ENCODE measurements at places on chromosomes 5 and 9.

DNA sequence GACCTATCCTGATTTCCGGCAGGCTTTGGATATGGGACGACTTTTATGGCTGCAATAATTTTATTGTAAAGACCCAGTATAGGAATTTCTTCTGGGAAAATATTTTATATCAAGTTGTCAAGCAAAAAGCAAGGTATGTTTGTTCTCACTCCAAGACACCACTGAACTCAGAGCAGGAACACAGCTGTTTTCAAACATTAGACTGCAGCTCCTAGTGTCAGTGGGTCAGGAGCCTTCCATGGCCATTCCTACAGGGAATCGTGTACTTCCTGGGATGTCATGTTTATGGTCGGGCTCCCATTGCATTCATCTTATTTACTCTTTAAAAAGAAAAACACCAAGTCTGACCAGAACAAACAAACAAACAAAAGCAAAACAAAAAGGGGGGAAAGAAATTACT is 225.3 kb downstream of the TSSK1B start:
- DNase-seq, result no peak

DNA sequence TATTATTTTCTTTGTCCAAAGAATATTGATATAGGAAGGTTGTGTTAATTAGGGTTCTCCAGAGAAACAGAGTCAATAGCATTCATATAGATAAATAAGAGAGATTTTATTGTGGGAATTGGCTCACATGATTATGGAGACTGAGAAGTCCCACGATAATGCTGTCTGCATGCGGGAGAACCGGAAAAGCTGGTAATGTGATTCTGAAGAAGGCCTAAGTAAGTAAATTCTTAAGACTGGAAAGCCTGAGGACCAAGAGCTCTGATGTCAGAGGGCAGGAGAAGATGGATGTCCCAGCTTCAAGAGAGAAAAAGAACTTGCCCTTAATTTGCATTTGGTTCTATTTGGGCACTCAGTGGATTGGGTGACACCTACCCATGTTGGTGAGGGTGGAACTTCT is 307.4 kb upstream of the C9orf72 start:
- no peak for DNase-seq

- no peak for DNase-seq
Observed at GRCh38 chr9:100375658-100376057, 22.9 kb upstream of the TEX10 start.

- DNase-seq, result peak; percentile 74
Observed at GRCh38 chr9:15220658-15221318, 86.2 kb downstream of the TTC39B start.

- DNase-seq, result no peak
Observed at GRCh38 chr5:58582019-58582802, 664 bp upstream of the RAB3C start.

- no peak for DNase-seq
Observed at GRCh38 chr5:97455996-97456395, 272.9 kb upstream of the RIOK2 start.

DNA sequence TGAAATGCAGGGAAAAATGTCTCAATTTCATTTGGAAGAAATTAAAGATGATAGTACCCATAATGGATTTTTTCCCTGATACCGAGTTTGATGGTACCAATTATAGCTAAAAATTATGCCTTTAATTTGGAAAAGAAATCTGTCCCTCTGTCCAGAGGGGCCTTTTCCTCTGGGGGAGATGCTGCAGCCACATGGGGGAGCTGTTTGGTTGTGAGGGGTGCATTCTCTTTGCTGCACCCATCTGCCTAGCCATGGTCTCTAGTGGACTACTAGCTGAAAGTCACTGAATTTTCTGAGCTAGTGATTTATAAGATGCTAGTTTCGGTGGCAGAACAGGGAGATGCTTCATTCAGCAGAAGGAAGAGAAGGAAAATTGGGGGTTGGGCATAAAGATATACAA is 9.6 kb downstream of the SEC61B start:
- DNase-seq, result peak; percentile 15

DNA sequence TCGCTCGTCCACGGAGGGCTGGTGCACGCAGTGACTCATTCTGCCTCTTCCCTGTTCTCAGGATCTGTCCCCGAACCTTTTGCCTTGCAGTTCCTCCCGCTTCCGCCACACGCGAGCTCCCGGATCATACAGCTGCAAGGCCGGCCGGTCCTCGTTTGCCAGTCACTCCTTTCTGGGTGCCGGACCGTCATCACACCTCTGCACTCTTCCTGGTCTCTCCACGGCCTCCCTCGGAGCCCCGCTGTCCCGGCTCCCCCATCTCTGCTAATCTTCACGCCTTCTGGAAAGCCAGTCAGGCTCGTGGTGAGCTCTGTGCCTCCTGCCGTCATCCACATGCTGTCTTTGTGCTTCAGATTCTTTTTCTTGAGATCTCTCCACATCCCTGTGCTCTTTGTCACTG is 91.8 kb downstream of the STX17 start:
- no peak for DNase-seq

DNA sequence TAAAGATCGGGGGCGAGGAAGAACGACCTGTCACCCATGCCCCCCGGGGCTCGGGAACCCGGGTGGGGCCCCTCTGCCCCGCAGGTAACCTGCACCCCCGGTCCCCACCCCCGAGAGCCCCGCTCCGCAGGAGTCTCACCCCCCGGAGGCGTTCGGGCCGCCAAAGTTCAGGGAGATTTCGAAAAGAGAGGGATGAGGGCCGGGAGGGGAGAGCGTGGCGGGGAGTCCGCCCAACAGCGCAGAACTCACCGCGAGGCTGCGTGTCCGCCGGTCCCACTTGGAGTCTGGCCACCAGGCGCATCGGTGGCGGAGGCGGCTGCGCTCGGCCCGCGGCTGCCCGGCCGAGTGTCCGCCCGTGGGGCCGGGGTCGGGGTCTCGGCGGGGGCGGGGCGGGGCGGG is at the start of gene PHF19:
TSS of gene PHF19 (minus strand) at position 347 of the 399 bp plus-strand sequence. CDS start 2,447 bp downstream, outside the sequence.
- peak; percentile 35 for DNase-seq

DNA sequence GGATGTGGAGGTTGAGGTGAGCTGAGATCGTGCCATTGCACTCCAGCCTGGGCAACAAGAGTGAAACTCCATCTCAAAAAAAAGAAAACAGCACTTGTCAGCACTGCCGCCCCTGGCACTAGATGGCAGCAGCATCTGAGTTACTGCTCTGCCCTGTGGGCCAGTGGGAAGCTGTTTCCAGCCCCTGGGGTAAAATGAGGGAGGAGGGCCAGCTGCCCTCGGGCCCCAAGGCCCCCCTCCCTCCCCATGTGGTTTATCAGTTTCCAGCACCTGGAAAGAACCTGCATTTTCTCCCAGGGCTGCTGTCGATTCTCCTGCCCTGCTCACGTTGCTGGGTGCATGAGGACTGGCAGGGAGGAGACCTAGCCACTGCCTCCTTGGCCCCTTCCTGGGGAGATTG is 13.2 kb upstream of the CEL start:
- DNase-seq, result peak; percentile 37

GRCh38 chr9:13113751-13114150 is 165.7 kb downstream of the MPDZ start:
- peak; percentile 17 for DNase-seq

- DNase-seq, result no peak
Observed at GRCh38 chr5:68099327-68099726, 116.2 kb upstream of the PIK3R1 start.

DNA sequence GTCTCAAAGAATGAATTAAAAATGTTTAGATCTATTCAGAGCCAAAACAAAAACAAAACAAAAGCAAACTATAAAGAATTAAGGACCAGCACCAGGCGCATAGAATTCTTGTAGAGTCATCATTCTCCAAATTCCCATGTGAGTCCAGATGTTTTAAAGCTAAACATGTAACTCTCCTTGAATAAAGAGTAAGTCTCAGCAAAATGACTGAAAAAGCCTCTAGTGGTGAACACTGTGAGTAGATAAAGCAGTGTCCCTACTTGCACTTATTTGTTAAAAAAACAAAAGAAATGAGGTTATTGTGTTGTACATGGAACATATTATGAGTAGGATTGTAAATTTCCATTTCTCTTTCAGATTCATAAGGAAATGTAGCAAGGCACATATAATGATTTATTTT is 44.0 kb downstream of the NNT start:
- DNase-seq, result peak; percentile 45

GRCh38 chr5:176190886-176191755 is 47.1 kb upstream of the SIMC1 start:
- no peak for DNase-seq

DNA sequence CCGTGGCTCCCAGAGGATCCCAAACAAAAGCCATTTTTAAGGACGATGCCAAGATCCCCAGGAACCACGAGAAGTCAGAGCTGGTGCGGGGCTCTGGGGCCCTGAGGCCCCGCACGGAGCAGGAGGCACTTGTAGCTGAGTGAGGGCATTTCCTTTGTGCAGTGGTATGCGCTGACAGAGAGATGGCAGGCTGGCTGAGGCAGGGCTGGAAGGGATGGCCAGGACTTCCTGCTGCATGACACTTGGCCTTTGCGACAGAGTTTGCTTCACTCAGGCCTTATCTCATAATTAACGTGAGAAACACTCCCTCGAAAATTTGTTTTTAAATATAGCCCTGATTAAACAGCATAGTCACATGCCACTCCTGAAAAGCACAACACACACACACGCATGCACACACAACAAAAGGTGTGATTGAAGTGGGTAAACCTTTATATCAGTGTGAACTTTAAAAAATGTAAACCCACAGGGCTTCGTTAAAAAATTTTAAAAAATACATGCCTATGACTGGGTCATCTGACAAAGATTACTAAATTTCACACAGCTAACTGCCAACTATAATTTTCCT is 536.6 kb downstream of the PDE4D start:
- no peak for DNase-seq

GRCh38 chr5:176818391-176819098 is 8.2 kb downstream of the UNC5A start:
- no peak for DNase-seq

- DNase-seq, result peak; percentile 7
Observed at GRCh38 chr9:10700291-10700690, 87.5 kb upstream of the PTPRD start.

GRCh38 chr5:123278284-123278683 is 144.9 kb downstream of the CEP120 start:
- no peak for DNase-seq

DNA sequence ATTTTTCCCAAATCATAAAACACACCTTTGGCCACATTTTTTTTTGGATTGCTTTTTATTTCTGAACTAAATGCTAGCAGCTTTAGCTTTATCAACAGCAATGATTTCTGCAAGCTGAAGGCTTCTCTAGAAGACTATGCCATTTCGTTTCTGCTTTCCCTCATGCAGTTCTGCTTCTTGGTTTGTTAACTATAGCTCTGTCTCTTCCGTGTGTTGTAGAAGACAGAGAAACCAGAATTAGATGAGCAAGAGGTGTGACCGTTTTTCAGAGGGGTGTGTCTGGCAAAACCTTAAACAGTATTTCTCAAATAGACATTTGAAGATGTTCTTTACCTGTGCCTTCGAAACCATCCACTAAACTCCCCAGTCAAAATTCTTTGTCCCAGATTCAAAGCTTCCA is 131.5 kb downstream of the ZNF462 start:
- DNase-seq, result no peak

DNA sequence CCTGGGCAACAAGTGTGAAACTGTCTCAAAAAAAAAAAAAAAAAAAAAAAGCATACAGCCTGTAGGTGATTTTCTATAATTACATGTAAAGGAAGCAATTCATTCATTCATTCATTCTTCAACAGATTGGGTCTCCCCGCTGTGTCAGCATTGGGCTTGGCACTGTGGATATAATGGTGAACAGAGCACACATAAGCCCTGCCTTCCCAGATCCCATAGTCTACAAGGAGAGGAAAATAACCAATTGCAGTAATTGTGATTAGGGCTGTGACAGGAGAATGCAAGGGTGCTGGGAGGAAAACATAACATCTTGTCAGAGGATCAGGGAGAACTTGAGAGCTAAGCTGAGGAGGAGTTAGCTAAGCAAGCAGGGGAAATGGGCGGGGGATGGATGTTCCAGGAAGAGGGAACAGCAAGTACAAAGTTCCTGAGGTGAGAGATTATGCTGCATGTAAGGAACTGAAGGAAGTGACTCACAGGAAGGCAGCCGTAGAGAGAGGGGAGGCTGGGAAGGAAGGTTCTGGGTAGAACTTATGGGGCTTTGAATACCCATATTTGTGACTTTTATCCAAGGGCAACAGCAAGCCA is 24.0 kb upstream of the KLF9 start:
- DNase-seq, result peak; percentile 25

GRCh38 chr9:137592767-137593166 is 2.5 kb upstream of the ZMYND19 start:
- no peak for DNase-seq

GRCh38 chr5:179217356-179217755 is 127.9 kb downstream of the ADAMTS2 start:
- DNase-seq, result no peak

- DNase-seq, result no peak
Observed at GRCh38 chr5:166127766-166128570, 2163.5 kb upstream of the WWC1 start.

DNA sequence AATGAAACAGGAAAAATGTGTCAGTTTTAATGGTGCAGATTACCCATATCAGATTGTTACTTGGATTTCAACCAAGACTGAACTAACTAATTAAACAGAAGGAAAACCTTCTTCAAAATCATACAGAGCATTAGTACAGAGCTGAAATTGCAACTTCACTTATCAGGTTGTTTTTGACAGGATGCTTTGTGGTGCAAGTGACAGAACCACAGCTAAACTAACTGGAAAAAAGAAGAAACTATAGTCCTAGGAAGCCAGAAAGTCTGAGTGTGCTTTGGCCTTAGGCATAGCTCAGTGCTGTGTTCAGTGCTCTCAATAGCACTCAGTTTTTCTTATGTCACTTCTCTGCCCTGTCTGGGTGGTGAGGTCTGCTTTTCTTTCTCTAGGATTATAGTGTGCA is 267.4 kb downstream of the CHSY3 start:
- no peak for DNase-seq

GRCh38 chr5:93107141-93107540 is 473.9 kb downstream of the NR2F1-AS1 start:
- no peak for DNase-seq

GRCh38 chr5:14868771-14869170 is 2.8 kb downstream of the ANKH start:
- no peak for DNase-seq

DNA sequence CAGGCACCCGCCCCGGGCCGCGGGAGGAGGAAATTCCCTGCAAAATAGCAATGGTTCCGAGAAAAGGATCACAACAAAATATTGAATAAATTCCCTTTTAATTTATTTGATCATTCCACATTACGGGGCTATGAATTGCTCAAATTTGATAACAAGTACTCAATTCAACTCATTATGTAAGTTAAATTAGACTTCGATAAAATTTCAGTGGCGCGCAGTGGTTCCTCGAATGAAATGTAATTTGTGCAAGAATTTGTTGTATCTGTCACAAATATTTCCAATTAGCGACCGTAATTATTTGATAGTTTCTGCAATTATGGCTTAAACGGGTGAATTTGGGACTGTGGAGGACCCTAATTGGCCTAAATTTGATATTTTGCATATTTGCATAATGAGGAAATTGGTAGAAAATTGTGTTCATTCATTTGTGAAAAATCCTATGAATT is 76.0 kb upstream of the TBCA start:
- no peak for DNase-seq

DNA sequence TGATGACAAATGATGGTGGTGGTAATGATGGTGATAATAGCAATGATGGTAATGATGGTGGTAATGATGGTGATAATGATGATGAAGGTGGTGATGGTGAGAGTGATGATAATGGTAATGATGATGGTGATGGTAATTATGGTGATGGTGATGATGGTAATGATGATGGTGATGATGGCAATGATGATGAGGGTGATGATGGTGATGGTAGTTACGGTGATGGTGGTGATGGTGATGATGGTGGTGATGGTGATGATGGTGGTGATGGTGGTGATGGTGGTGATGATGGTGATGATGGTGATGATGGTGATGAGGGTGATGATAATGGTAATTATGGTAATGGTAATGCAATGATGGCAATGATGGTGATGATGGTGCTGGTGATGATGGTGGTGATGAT is 91.1 kb downstream of the DAP start:
- no peak for DNase-seq

All from fibroblast of skin of scalp (primary cell).